ENCODE measurements at places on chromosomes 1 and 21.

DNA sequence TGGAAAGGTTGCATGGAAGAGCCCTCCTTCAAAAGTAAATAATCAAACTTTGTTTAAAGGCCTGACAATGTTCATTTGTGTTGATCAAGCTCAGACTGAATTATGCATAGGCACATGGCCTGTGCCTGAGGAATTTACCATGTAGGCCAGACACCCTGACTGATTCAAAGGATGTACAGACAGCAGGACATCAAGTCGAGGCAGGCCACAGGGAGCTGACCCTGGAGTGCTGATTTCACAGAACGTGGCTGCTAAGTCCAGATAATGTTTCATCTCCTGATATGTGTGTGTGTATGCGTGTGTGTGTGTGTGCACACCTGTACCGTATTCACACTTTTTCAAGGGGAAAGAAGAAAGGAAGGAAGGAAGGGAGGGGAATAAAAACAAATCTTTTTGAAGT, 34.1 kb downstream of the NAV1 start:
- DNase-seq: no peak

DNA sequence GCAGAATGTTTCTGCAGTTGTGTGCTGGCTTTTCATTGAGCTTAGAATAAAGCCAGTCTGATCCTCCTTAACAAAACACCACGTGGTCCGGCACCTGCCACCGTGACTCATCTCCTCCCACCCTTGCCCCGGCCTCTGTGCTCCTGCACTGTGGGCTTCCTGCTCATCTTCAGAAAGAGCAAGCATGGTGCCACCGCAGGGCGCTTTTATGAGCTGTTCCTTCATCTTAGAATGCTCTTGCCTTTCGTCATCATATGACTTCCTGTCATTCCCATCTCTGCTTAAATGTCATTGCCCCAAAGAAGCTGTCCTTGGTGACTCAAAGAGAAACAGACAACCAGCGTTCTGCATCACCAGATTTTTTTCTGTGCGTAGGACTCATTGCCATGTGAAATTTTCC, 117.8 kb downstream of the HHAT start:
- DNase-seq: no peak

- no peak for DNase-seq
These were observed 122.3 kb downstream of the DHRS3 start for GRCh38 chr1:12495725-12496124.

- DNase-seq: no peak
These were observed 26.5 kb downstream of the NSUN4 start for GRCh38 chr1:46367072-46367471.

DNA sequence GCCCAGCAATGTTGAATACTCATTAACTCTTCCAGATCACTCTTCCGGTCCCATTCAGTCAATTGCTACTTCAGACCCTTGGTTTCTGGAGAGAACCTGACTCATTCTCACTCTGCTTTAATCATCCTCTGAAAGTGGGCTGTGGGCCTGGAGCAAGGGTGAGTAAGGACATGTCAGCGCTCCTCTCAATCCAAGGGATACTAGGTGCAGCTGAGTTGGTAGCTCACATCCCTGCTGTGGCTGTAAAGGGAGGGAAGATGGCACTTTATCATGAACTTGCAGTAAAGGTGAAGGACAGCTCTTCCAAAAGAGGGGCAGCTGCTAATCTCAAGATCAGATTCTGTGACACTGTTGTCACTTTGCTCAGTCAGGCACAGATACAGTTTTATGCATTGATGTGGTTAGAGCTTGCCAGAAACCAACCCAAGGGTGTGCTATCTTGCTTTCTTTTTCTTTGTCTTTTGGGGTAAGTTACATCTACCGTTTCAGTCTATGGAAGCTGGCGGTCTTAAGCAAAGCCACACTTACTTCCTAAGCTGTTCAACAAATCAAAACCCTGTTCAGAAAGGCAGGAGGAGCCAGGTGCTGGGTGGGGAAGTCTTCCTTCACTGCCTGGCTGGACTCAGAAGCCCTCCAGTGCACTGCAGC, 26.5 kb upstream of the NTPCR start:
- DNase-seq: no peak

GRCh38 chr1:155976062-155976912, 2.1 kb downstream of the ARHGEF2 start:
- DNase-seq: peak; percentile 43

DNA sequence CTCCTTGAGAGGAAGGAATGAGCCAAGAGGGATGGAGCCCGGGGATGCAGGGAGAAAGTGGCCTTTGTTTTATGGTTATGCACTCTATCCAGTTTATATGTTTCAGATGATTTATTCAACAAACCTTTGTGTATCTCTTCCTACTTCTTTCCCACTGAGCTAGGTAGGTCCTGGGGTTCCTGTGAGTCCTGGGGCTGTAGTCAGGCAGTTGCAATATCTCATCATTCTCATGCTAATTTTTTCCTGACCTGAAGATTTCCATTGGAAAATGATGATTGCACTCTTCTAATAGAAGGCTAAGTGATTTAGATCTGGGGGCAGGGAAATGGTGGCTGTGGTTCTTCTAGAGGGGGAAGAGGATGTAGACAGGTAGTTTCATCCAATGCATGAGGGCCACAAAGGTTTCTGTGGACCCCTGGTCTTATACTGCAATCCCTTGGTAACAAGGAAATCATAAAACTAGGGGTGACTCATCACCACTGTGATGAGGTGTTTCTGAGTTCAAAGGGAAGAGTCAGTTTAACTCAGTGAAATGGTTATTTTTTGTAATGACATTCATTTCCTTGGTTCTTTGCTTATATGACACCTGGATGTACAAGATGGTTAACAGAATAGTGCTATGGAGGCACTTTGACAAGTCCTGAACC, 20.2 kb downstream of the B3GALT5 start:
- DNase-seq: no peak

- DNase-seq: peak; percentile 100
These were observed at the start of gene RIMKLA for GRCh38 chr1:42380586-42381279. Gene RIMKLA (plus strand): TSS chr1:42380792. CDS start chr1:42380935, 143 bp downstream.

- DNase-seq: peak; percentile 52
These were observed 449 bp upstream of the RCAN3 start for GRCh38 chr1:24502065-24502708.

DNA sequence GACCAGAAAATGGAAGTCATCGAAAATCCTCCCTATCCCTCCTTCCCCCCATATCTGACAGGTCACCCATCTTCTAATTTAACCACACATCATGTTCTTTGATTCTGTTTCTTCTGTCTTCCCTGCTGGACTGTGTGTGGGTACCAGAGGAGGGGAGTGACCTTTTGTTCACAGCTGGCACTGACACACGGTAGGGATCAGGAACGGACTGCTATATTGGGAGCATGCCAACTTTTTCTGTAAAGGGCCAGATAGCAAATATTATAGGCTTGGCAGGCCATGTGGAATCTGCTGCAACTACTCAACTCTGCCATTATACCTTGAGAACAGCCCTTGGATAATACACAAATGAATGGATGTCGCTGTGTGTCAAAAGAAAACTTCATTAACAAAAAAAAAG, 7.5 kb upstream of the TOMM20 start:
- DNase-seq: no peak

DNA sequence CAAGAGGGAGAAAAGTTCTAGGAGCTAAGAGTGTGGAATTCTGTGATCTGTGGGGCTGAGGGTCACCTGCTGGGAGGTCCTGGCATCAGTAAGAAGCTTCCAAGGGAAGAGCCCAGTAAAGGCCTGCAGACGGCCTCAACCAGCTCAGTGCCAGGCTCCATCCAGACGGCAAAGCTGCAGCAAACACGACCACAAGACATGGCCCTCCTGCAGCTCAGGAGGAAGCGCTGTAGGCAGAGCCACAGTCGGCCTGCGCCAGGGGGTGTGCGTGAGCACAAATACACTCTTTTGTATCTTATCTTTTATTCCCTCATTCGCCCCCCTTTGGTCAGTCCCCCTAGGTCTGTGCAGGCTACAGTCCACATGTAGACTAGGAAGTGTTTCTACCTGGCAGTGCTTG, 13.4 kb downstream of the C1orf174 start:
- DNase-seq: no peak

DNA sequence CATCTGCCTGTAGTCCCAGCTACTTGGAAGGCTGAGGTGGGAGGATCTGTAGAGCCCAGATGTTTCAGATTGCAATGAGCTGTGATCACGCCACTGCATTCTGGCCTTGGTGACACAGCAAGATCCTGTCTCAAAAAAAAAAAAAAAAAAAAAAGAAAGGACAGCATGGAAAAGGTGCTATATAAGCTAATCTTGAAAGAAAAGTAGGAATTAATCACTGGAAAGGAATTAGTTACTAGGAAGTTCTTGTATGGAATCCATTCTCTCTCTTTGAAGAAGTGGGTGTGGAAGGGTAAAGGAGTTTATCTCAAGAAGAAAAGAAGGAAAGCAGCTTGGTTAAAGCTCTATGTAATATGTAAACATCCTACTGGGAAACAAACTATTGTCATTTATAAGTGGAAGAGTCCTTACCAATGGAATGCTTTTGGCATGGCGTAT, 339.2 kb downstream of the DPYD start:
- DNase-seq: no peak

DNA sequence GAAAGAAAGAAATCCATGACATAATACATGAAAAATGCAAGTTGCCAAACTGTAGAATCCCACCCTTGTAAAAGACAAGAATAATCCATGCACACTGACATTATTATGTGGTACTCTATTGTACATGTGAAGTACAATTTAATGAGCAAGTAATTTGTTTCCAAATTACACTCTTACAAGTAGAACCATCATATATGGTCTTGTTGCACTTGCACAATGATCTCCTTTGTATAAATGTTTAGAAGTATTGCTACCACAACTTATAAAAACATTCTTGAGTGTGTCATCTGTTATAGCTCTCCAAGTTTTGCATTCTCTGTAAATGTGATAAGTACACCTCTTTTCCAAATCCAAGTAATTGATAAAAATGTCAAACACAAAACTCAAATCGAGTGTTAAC, 29.1 kb upstream of the ZNF281 start:
- DNase-seq: no peak

DNA sequence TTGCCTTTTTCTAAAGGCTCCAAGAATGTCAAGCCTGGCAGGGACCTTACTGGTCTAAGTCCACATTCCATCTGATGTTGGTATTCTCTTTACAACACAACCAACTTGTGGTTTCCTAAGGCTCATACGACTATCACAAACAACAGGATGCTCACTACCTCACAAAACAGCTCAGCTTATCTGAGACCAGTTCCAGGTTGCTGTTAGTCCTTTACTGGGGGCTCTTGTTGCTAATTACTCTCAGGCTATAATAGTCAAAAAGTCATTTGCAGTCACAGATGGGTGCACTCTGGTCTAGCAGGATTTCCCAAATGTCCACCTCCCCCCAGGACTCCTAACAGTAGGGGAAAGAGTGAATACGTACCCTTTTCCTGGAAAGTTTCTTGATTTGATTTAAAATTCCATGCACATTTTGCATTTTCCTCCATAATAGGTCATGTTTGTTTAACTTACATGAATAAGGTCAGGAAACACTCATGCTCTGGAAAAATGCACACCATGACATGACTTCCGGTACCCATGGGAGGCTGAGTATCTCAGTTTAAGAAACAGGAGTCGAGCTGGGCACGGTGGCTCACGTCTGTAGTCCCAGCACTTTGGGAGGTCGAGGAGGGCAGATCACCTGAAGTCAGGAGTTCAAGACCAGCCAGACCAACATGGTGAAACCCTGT, 16.0 kb downstream of the LCK start:
- DNase-seq: no peak

DNA sequence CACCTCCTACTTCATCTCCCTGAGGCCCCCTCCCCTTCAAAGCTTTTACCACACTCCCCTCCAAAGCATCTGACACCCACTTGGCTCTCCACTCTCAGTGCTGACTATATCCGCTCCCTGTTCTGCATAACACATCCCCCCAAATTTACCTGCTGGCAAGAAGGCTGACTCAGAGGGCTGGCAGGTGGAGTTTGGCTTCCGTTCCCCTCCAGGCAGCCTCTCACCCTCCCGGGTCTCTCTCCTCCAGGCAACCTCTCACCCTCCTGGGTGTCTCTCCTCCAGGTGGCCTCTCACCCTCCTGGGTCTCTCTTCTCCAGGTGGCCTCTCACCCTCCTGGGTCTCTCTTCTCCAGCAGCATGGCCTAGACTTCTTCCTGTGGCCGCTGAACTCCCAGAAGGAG, 562.1 kb downstream of the NPHP4 start:
- DNase-seq: no peak

GRCh38 chr1:229432116-229432461, 1.8 kb downstream of the ACTA1 start:
- no peak for DNase-seq

DNA sequence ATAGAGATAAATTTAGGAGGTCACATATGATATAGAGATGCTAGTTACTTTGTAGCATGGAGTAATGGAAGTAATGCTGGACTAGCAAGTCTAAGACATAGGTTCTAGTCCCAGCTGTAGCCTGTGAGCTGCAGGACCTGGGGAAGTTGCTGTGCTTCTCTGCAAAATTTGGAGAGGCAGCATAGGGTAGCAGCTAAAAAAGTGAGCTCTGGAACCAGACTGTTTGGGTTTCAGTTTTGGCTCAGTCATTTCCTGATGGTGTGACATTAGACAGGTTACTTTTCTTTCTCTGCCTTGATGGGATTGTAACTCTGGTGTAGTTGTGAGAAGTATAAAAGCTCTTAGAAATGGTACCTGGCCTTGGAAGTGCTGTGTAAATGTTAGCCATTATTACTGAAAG, 3.3 kb downstream of the METTL13 start:
- DNase-seq: no peak

DNA sequence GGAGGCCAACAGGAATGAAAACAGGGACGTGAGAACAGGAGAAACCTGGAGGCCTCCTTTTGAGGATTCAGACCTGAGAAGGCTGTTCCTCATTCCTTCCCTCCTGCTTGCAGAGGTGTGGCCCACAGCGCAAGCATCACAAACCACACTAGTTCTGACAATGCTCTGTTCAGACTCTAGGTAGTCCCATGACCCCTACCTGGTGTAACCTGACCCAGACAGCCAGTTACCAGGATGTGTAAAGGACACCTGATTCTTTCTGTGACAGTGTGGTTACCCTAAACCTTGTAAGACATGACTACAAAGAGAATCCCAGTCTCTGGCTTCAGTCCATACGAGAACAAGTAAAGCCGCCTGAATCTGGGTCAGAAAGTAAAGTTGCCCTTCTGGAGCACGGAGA, 3.2 kb downstream of the MECR start:
- no peak for DNase-seq

GRCh38 chr1:234310460-234310817, 62.8 kb upstream of the COA6 start:
- DNase-seq: no peak

DNA sequence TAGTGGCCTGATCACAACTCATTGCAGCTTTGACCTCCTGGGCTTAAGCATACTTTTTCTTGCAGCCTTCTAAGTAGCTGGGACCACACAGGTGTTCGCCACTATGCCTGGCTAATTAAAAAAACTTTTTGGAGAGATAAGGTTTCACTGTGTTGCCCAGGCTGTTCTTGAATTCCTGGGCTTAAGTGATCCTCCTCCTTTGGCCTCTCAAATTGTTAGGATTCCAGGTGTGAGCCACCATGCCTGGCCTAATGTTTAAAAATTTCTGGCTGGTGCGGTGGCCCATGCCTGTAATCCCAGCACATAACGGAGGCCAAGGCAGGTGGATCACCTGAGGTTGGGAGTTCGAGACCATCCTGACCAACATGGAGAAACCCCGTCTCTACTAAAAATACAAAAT, 24.4 kb downstream of the YTHDF2 start:
- DNase-seq: no peak
